ENCODE measurements at places on chromosomes 2 and 18.

- DNase-seq: no peak
Measured at GRCh38 chr18:76169733-76170132, 325.3 kb downstream of the ZNF516 start.

- no peak for DNase-seq
Measured at GRCh38 chr18:66724664-66725356, 120.9 kb upstream of the CDH19 start.

- DNase-seq: peak; percentile 64
Measured at GRCh38 chr2:71756280-71756906, 303.0 kb downstream of the DYSF start.

GRCh38 chr2:105445498-105445897 lies 46.6 kb upstream of the FHL2 start:
- DNase-seq: no peak

- no peak for DNase-seq
Measured at GRCh38 chr18:35905436-35905835, 67.0 kb upstream of the RMP24 start.

GRCh38 chr2:38454081-38454480 lies 77.0 kb upstream of the ATL2 start:
- no peak for DNase-seq

DNA sequence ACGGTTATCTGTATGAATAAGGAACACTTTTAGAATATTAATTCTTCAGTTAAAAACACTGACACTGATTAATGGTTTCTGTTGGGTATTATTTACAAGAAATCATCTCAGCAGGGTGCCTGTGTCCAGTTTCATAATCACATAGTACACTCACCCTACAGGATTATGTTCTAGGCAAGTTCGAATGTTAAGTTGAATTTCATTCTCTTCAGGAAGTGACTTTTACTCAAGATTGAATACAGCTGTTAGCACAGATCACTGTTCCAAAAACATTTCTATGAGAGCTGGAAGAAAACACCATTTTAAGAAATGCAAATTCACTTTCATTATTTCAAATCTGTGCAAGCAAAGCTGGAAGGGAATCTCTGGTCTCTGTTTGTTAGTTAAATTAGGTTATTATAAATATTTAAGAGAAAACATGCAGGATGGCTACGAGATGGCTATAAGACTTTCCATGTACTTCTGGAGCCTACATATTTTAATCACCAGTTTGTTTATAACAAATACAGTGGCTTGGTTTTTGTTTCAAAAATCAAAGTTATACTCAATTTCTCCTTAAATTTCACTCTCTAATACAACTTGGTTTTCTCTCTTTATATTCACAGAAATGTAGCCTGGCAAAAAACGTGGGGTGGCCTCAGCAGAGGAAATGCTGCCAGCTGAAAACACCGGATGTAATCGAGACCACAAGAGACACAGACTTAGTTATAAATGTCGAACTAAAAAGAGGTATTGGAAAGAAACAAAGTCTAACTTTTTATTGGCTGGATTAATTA lies 65.8 kb downstream of the RBMS1 start:
- peak; percentile 85 for DNase-seq

Data from fibroblast of skin of right quadriceps (primary cell).